ENCODE measurements at places on chromosomes 7 and 10.

GRCh38 chr7:1555813-1556543 is at the start of gene TMEM184A:
TMEM184A (minus strand) TSS chr7:1556205; CDS start chr7:1555484, 721 bp downstream.
- peak; percentile 50 for DNase-seq

DNA sequence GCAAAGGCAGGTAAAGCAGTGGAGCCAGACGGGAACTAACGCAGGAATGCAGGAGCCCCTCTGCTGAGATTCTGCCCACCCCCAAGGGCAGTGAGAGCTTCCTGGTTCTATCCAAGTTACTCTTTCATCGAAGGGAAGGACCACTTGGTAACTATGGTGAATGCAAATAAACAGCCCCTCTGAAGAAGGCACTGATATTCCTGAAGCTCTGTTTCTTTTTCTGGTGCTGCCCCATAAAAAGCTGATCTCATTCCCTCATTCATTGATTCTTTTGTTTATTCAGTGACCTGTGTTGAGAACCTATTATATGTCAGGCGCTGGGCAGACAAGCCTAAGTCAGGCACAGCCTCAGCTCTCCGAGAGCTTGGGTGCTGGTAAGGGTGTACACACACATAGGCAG is 217.3 kb downstream of the SNX10 start:
- DNase-seq = no peak

DNA sequence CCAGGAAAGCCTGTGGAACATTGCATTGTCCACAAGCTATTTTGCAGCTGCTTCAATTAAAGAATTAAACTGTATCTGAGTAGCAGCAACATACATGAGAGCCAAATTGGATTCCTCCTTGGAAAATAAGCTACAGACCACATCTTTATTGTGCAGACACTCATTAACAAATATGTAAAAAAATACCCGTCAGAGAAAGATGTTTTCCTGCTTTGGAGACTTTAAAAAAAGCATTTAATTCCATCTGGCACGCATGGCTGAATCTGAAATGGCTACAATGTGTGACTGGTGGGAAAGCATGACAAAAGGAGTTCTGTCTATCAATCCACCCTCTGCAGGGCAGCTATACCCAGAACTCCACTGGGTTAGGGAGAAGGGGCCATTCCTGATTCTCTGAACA is 73.1 kb upstream of the HPS1 start:
- no peak for DNase-seq

- DNase-seq = no peak
Observed at GRCh38 chr10:27392606-27393005, 111.5 kb upstream of the RAB18 start.

- no peak for DNase-seq
Observed at GRCh38 chr7:42250411-42250810, 13.4 kb upstream of the GLI3 start.

Data from activated CD4-positive, alpha-beta T cell treated with anti-CD3 and anti-CD28 coated beads, Interleukin-2, Interleukin-6, amounts not matched to agents 100 ng/mL and 50 ng/mL, durations not matched to agents 16 hours and 8 hours (primary cell).